Stimulated activated CD4-positive, alpha-beta T cell treated with anti-CD3 and anti-CD28 coated beads, Interleukin-15, amount 100 ng/mL, for 1 hour (primary cell): ENCODE measurements at places on chromosomes 4 and X.
A peak's percentile ranks its signal among the peaks of the same experiment; 100 is the strongest.

GRCh38 chrX:56793521-56794320 is 64.7 kb downstream of the NBDY start:
- DNase-seq, result no peak

- DNase-seq, result no peak
Measured at GRCh38 chrX:42269186-42269585, 345.8 kb upstream of the CASK start.

GRCh38 chr4:70153937-70154336 is at the start of gene PRR27:
Gene PRR27, plus strand, starts transcription at chr4:70154237. Its CDS starts 139 bp downstream, at chr4:70154376.
- DNase-seq, result no peak

GRCh38 chr4:87053802-87054767 is 119.3 kb downstream of the AFF1 start:
- DNase-seq, result no peak

- no peak for DNase-seq
Measured at GRCh38 chr4:95546221-95546620, 2.6 kb downstream of the UNC5C start.

- no peak for DNase-seq
Measured at GRCh38 chr4:15402146-15402545, 25.7 kb upstream of the C1QTNF7 start.

DNA sequence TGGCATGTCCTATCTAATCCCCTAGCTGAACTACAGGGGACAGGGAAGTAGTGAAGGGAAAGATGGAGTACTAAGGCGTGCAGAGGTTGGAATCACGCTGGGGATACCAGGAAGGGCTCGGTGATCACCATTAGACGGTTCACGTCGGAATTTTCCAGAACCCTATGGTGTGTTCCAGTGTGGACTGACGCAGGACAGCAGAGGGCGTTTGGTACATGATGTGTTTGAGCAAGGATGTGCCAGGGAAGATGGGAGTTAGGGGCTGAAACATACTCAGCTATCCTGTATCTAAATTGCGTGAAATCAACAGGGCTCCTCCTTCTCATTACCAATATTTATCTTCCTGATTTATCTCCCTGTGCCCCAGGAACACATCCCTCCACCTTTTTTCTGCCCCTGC is 33.7 kb downstream of the PRPS2 start:
- DNase-seq, result no peak

DNA sequence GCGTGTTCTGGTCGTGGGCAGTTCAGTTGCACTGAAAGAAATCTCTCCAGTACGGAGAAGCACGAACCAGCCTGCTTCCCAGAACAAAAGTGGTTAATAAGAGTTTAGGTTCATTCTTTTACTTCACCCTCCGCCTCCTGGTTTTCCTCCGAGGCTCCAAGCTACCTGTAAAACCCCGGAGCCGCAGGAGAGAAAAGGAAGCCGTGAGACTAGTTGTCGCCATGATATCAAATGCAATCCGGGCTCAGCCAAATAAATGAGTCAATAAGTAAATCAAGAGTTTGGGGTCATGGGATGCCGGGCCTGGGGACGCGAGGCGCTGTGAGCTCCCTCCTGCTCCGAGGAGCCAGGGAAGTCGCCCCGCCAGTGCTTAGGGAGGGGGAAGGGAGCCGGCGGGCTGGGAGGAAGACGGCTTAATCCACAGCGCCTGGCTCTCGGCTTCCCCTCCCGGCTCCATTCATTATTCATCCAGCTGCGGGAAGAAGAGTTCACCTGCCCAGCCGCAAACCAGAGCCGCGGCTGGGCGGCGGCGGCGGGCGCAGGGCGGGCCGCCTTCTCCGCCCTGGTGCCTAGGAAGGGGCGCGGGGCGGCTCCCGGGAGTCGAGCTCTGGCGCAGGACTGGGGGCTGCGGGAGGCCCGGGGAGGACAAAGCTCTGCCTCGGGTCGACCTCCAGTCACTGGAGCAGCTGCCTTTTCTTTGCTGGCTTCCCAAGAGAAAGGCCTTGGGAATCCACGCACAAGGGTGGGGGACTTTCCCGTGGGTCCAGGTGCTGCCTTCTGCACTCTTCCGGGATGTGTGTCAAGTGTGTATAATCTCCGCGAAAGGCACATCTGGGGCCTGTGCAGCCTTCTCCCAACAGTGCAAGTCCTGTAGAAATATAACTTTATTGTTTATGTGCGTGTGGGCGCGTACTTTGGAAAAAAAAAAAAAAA is 1.7 kb downstream of the FRAS1 start:
- DNase-seq, result no peak

GRCh38 chrX:18424482-18425198 is 768 bp upstream of the CDKL5 start:
- DNase-seq, result no peak

DNA sequence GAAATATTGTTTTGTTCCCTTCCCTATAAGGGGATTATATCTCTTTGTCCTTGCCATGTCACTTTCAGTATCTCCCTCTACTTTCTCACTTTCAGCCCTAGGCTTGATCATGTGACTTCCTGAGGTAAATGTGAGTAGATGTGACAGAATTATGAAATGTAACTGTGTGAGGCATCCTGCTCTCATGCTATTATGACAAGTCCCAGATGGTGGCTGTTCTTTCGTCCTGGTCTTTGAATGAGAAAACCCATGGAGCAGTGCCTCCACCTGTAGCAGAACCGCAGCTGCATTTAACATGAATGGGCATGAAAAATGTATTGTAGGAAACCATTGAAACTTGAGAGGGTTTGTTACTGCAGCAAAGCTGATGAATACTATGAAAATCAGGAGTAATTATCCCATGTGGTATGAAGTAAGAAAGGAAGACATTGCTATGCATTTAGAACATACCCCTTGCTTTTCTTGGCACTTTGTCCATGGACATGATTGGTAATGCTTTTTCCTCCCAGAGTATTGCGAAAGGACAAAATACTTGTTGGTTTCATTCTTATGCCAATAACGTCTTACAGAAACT is 202.2 kb upstream of the GPRIN3 start:
- DNase-seq, result no peak

- no peak for DNase-seq
Measured at GRCh38 chr4:138458751-138459150, 216.6 kb upstream of the SLC7A11 start.

GRCh38 chr4:139692309-139693012 is 26.8 kb downstream of the MGST2 start:
- no peak for DNase-seq

- no peak for DNase-seq
Measured at GRCh38 chrX:19728915-19729314, 158.5 kb downstream of the SH3KBP1 start.

DNA sequence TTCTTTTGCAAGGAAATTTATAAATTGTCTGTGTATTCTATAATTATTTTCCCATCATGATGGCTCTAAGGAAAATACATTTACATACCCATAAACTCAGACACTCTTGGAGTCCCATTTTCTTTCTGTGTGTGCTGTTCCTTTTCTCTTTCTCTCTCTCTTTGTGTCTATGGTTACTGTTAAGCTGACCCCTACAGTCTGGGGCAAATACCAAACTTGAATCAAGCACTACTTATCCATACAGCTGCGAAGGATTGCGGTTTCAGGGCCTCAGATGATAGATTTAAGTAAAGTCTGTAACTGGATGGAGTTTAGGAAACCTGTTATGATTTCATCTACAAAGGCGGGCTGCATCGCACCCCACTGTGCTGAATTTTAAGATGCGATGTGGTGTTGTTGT is 150.2 kb downstream of the SHROOM3 start:
- DNase-seq, result no peak

GRCh38 chrX:108264376-108264775 is 172.8 kb downstream of the ATG4A start:
- DNase-seq, result no peak

DNA sequence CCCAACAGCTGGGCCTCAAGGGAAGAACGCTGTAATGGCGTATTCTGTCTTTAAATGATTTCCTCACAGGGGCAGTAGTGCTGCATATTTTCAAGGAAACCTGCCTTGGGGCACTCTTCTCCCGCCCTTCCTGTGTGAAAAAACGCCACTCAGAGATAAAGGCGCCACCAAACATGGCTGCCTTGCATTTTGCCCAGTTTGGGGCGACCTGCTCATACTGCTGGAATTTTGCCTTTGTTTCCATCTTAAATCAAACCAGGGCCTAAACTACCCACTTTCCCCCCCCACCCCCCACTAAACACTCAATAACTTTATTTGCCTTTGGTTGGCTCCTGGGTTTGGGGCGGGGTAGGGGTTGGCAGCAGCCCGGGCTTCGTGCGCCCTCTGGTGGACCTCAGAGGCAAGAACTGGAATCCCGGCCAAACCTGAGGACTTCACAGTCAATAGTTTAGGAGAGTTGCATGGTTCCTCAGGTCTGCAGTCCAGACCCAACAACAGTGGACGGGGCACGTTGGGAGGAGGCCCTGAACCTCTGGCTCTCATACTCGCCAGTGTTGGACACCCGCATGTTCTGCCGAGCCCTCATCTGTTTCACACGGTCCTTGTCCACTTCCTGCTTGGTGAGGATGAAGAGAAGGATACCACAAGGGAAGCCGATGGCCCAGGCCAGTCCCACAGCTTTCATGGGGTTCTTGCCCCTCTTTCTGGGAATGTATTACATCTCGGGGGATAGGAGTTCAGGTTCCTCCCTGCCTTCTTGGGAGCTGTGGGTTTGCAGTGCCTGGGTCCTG is 220.1 kb upstream of the STK26 start:
- peak; percentile 12 for DNase-seq

GRCh38 chr4:8272472-8273428 is 3.2 kb downstream of the HTRA3 start:
- no peak for DNase-seq

DNA sequence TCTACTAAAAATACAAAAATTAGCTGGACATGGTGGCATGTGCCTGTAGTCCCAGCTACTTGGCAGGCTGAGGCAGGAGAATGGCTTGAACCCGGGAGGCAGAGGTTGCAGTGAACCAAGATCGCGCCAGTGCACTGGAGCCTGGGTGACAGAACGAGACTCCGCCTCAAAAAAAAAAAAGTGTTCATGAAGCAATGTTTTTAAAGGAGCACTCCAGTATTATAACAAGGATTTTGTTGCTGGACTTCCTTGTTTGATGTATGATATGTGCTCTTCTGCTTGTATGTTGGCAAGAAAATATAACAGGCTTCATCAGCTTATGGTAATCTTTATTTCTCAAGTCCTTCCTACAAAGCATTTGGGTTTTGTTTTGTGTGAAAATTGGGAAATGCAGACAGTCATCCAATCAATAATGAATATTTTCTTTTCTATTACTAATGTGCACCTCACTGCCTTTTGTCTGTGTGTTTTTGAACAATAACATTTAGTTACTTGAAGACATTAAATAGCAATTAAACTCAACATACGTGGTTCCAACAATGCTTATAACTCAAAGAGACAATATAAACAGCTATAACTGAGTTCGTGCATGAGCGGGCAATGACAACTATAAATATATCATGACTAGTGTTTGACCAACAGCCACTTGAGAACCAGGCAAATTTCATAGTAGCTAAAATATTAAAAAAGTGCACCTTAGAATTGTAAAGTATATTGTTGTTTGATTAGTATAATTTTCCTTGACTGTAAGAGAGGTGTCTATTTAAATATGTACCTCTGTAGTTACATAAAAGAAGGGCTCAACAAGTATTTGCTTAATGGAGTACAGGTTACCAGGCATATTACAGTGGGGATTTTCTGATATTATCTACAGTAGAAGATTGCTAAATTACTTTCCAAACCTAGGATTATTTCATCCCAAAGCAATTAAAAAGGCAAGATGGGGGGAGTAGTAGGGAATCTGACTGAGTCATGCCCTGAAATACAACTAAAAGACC is 210.7 kb downstream of the PPP3CA start:
- no peak for DNase-seq

- DNase-seq, result no peak
Measured at GRCh38 chr4:38668203-38668971, 4.4 kb downstream of the KLF3 start.

GRCh38 chr4:88398381-88398780 is 19.7 kb downstream of the HERC6 start:
- no peak for DNase-seq

DNA sequence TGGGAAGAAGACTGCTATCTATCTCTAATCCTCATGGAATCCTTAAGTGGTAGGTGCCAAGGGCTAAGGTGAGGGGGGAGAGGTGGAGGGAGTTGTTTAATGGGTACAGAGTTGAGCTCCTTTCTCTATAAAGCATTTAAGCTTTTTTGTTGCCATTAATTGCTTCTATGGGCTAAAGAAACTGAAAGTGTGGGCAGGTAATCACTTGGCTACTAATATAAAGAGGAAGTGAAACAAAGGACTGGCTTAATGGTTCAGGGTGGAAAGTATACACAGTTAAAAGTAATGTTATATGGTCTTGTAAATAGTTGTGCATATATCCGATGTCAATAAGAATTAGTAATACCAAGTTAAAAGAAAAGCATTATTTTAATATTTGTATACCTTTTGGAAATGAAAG is 83.9 kb downstream of the POLA1 start:
- no peak for DNase-seq

- DNase-seq, result no peak
Measured at GRCh38 chr4:148749403-148749802, 307.2 kb upstream of the NR3C2 start.

- DNase-seq, result no peak
Measured at GRCh38 chr4:13495753-13496152, 11.6 kb upstream of the RAB28 start.

DNA sequence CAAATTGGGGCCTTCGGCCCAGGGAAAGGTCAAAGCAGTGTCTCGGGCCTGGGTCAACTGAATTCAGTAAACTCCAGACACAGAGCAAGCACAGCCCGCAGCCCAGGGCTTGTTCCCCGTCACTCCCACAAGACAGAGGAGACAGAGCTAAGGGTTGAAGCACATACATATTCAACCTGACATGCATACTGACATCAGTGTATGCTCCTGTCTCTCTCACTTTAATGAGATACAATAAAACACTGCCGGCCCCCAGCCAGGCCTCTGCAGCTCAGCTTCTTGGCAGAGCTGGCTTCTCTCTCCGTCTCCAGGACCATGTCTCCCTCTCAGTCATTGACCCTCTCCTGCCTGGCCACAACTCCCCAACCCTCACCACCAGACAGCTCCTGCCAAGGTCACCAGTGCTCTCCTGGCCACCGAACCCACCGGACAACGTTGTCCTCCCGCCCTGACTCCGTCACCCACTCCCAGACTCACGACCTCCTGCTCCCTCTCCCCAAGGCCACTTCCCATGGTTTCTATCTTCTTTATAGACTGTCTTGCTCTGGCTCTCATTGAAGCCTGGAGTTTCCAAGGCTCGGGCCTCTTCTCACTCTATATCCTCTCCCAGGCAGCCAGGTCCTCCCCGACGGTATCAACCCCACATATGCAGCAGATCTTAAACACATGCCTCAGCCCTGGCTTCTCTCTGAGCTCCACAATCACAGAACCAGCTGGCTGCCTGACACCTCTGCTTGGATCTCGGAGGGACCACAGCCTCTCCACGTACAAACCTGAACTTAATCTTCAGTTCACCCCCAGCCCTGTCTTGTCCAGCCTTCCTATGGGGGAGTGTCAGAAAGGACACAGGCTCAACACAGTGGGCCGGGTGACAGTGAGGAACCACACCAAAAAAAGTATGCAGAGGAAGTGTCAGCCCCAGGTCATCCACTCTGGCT is 67.7 kb upstream of the C4orf50 start:
- no peak for DNase-seq

GRCh38 chr4:10722957-10723356 is 38.4 kb upstream of the CLNK start:
- DNase-seq, result no peak

- DNase-seq, result no peak
Measured at GRCh38 chr4:145825255-145825654, 113.4 kb downstream of the ZNF827 start.

GRCh38 chrX:25860322-25860721 is 277.8 kb upstream of the MAGEB18 start:
- no peak for DNase-seq

- DNase-seq, result no peak
Measured at GRCh38 chr4:47120783-47121182, 89.4 kb downstream of the GABRB1 start.
